ENCODE measurements at places on chromosomes 11 and 22. TPM values are rescaled to one million over a fixed set of nuclear protein-coding genes. Genes with fewer than 3 reads are reported as not detected.

GRCh38 chr11:6576471-6577373, 26.7 kb downstream of the RRP8 start:
- H3K4me3 ChIP-seq, result no peak overlapping the region
- no peak overlapping the region for H3K27ac ChIP-seq
- H3K4me1 ChIP-seq, result peaks cover 13% of the 10 kb centered on the region
- no peaks in the 10 kb centered on the region for H3K36me3 ChIP-seq
- no peaks in the 10 kb centered on the region for H3K27me3 ChIP-seq

DNA sequence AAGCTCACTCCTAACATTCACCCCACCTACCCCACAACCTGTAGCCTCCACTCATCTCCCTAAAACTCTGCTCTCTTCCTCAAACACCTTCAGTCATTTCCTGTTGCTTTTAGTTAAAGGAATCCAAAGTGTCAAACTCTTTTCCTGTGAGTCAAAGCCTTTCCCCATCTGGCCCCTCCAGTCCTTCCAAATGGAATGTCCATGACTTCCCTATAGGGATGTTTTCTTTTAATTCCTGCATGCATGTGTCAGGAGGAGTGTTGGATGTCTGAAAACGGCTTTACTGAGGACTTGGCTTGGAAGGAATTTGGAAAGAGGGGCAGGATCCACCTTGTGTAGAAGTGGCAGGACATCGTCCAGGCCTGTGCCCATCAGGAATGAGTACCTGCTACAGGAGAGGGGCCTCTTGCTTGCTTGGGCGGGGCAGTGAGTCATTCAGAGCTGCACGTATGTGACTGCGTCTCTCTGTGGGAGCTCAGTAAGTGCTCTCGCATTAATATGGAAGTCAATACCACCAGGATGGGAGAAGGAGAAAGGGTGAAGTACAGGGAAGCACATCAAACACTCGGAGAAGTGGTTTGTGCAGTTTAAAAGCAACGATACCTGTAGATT, 491.9 kb downstream of the OPCML start:
- peaks cover 8% of the 10 kb centered on the region for H3K4me1 ChIP-seq
- peak; percentile 51 for DNase-seq
- peaks cover under 1% of the 10 kb centered on the region for H3K27me3 ChIP-seq
- H3K36me3 ChIP-seq, result no peaks in the 10 kb centered on the region
- no peak overlapping the region for H3K27ac ChIP-seq

- H3K4me1 ChIP-seq, result peaks cover 15% of the 10 kb centered on the region
- DNase-seq, result no peak
- H3K4me3 ChIP-seq, result no peak overlapping the region
- no peaks in the 10 kb centered on the region for H3K36me3 ChIP-seq
These were observed 34.9 kb downstream of the MAPK1 start for GRCh38 chr22:21832291-21833290.

DNA sequence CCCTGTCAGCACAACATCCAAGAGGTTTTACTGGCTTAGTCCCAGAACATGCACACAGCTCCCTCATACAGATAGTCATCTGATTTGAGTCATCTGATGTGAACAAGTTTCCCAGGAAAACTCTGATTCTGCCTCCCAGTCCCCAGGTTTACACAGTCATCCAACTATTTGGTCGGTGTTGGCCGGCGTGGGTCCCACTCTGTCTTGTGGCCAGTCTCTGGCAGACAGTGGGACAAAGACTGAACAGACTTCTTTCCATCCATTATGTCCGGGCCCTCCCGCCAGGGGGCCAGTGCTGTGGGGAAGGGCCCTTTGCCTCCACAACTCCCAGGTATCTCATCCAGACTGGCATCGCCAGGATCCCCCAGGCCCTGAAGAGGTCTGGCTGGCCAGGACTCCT, 60.0 kb downstream of the BTG4 start:
- no peaks in the 10 kb centered on the region for H3K36me3 ChIP-seq
- H3K4me3 ChIP-seq, result no peak overlapping the region
- no peak overlapping the region for H3K27ac ChIP-seq
- DNase-seq, result peak; percentile 71

GRCh38 chr11:107250017-107250416, 207.6 kb downstream of the CWF19L2 start:
- no peaks in the 10 kb centered on the region for H3K36me3 ChIP-seq
- H3K4me3 ChIP-seq, result no peak overlapping the region
- H3K27me3 ChIP-seq, result no peaks in the 10 kb centered on the region
- no peak for DNase-seq

DNA sequence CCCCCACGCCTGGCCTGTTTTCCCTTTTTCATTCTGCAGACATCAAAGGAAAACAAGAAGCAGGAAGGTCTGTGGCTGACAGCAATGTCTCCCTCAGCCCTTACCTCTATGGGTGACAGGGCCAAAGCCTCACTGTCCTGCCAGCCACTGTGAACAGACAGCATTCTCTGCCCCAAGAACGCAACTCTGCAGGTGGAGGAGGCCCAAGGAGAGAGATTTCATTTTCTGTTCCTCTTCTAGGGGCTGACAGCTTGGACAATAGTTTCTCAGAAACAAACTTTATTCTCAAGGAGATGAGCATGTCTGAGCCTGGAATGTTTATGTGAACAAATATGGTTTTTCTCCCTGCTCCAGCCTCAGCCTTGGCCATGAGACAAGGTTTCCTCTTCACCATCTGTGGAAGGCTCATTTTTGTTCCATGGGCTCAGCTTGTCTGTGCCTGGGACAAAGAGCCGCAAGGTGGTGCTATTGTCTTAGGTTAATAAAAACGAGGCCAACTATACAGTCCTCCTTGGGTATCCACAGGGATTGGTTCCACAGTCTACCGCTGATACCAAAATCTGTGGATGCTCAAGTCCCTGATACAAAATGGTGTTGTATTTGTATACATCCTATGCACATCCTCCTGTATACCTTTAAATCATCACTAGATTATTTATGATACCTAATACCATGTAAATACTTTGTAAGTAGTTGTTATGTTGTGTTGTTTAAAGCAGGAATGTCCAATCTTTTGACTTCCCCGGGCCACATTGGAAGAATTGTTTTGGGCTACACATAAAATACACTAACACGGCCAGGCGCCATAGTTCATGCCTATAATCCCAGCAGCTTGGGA, 5.8 kb downstream of the PIWIL3 start:
- H3K27ac ChIP-seq, result no peak overlapping the region
- peak; percentile 15 for DNase-seq
- no peaks in the 10 kb centered on the region for H3K4me1 ChIP-seq
- no peaks in the 10 kb centered on the region for H3K36me3 ChIP-seq
- peaks cover 5% of the 10 kb centered on the region for H3K27me3 ChIP-seq

- H3K27me3 ChIP-seq, result no peaks in the 10 kb centered on the region
- H3K36me3 ChIP-seq, result no peaks in the 10 kb centered on the region
- H3K4me1 ChIP-seq, result peaks cover 15% of the 10 kb centered on the region
These were observed 19.6 kb downstream of the PRDM11 start for GRCh38 chr11:45165806-45166603.

DNA sequence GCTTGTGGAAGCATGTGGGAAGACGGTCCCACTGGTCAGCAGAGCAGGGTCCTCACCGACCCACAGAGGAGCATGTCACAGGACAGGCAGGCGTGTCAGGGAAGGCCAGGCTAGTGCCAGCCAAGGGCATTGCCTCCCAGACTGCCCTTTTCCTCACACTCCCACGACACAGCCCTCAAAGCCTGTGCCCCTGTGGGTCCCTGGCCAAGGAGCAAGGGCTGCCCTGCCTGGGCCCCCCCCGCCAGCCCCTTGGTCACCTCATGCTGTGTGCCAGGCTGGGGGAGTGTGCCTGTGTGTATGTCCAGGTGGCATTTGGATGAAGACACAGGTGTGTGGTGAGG, 74.7 kb downstream of the MED15 start:
- H3K4me3 ChIP-seq, result no peak overlapping the region
- no peaks in the 10 kb centered on the region for H3K27me3 ChIP-seq
- H3K4me1 ChIP-seq, result no peaks in the 10 kb centered on the region
- H3K27ac ChIP-seq, result no peak overlapping the region

- no peak overlapping the region for H3K27ac ChIP-seq
- H3K4me3 ChIP-seq, result no peak overlapping the region
- DNase-seq, result no peak
- H3K27me3 ChIP-seq, result no peaks in the 10 kb centered on the region
- H3K36me3 ChIP-seq, result no peaks in the 10 kb centered on the region
These were observed 4.1 kb downstream of the ZNF214 start for GRCh38 chr11:7016011-7016410.

DNA sequence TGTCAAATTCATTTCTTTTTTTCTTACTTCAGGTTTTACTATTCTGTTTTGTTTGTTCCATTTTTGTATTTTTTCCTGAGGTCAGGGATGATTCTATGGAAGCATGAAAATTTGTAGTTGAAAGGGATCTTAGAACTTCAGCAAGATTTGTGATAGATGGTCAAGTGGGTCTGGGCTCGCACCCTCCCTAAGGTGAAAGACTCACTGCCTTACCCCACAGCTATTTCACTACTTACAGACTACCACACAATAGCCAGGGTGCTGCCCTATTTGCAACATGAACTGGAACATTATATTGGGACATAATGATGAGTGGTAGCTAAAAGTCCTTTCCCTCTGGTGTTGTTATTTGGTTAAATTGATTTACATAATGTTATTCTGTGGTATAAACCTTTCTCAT, 62.6 kb downstream of the MAML2 start:
- peaks cover 11% of the 10 kb centered on the region for H3K4me1 ChIP-seq
- no peak overlapping the region for H3K4me3 ChIP-seq
- no peaks in the 10 kb centered on the region for H3K36me3 ChIP-seq
- H3K27ac ChIP-seq, result no peak overlapping the region

DNA sequence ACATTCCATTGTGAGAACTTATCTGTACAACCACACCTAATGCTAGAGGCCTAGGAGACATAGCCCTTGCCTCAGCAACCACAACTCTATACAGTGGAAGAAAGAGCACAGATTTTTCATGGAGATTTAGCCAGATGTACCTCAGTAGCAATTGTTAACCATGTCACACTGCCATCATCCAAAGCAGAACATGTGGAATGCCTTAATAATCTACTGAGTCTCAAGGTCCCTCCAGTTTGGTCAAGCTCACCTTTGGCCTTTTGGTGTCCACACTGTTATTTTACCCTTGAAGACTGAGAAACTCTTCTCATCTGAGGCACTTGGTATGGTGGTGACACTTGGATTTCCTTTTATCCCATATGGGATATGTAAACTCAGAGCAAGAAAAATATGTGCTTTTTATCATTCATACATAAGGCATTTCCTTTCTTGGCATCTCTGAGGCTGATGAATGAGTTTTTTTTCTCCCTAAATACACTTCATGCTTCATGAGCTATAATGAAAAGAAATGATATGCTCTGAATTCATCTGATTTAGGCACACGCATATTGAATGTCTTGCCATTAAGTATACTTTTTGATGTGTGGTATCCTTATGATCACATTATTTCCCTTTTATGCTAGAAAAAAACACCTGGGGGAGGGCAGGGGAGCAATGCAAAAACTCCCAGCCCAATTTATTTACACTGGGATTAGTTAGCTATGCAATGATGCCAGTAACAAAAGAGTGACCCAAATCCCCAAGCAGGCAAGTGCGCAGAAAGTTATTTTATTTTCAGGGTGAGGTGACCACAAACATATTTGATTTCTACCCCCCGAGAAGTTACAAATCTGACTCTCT, 63.3 kb upstream of the ME3 start:
- DNase-seq, result peak; percentile 85
- no peaks in the 10 kb centered on the region for H3K36me3 ChIP-seq
- peak overlapping the region; percentile 81 for H3K27ac ChIP-seq
- peaks cover 42% of the 10 kb centered on the region for H3K4me1 ChIP-seq
- H3K27me3 ChIP-seq, result no peaks in the 10 kb centered on the region
- H3K4me3 ChIP-seq, result no peak overlapping the region

GRCh38 chr11:2809854-2810253, 75.7 kb downstream of the CDKN1C start:
- H3K4me3 ChIP-seq, result no peak overlapping the region
- H3K36me3 ChIP-seq, result no peaks in the 10 kb centered on the region
- peaks cover 8% of the 10 kb centered on the region for H3K4me1 ChIP-seq
- no peak for DNase-seq
- H3K27me3 ChIP-seq, result peaks cover 25% of the 10 kb centered on the region

- no peak overlapping the region for H3K4me3 ChIP-seq
- H3K4me1 ChIP-seq, result no peaks in the 10 kb centered on the region
- no peaks in the 10 kb centered on the region for H3K27me3 ChIP-seq
- H3K36me3 ChIP-seq, result no peaks in the 10 kb centered on the region
- no peak overlapping the region for H3K27ac ChIP-seq
These were observed 1334.4 kb downstream of the LRRC4C start for GRCh38 chr11:40125054-40125453.

DNA sequence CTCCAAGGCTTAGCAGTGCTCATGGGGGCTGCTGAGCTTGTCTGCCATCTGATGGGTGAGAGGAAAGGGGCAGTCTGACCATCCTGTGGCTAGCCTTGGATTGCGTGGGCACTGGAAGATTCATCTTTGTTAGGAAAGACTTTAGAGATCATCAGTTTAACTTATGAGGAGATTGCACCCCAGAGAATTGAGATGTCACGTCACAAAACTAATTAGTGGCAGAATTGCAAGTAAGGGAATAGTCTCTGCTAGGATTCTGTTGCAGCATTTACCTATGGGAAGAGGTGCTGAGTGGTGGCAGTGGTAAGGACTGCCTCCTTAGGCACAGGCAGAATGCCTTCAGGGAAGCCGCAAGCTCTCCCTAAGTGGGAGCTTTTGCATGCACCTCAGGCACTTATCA, 42.8 kb upstream of the HSPA8 start:
- peaks cover 3% of the 10 kb centered on the region for H3K4me1 ChIP-seq
- H3K36me3 ChIP-seq, result no peaks in the 10 kb centered on the region
- no peak for DNase-seq
- H3K4me3 ChIP-seq, result no peak overlapping the region

- H3K27ac ChIP-seq, result peak overlapping the region; percentile 91
- no peak overlapping the region for H3K4me3 ChIP-seq
- no peaks in the 10 kb centered on the region for H3K36me3 ChIP-seq
- DNase-seq, result peak; percentile 75
These were observed 1.7 kb upstream of the RHOD start for GRCh38 chr11:67054836-67055523.

GRCh38 chr11:77883775-77884174, 62.8 kb downstream of the AAMDC start:
- peak; percentile 81 for DNase-seq
- H3K4me3 ChIP-seq, result no peak overlapping the region
- peaks cover 8% of the 10 kb centered on the region for H3K4me1 ChIP-seq
- peak overlapping the region; percentile 34 for H3K27ac ChIP-seq
- no peaks in the 10 kb centered on the region for H3K36me3 ChIP-seq
- H3K27me3 ChIP-seq, result no peaks in the 10 kb centered on the region

- peak; percentile 78 for DNase-seq
- H3K27ac ChIP-seq, result peak overlapping the region; percentile 91
- peaks cover 79% of the 10 kb centered on the region for H3K4me1 ChIP-seq
These were observed 64.3 kb upstream of the PPARA start for GRCh38 chr22:46085828-46086576.

GRCh38 chr11:35735903-35736302, 73.3 kb downstream of the TRIM44 start:
- H3K27me3 ChIP-seq, result no peaks in the 10 kb centered on the region
- H3K4me3 ChIP-seq, result no peak overlapping the region
- peaks cover 18% of the 10 kb centered on the region for H3K36me3 ChIP-seq
- no peak for DNase-seq
- H3K27ac ChIP-seq, result no peak overlapping the region
- no peaks in the 10 kb centered on the region for H3K4me1 ChIP-seq

GRCh38 chr22:17199003-17199731, 20.1 kb downstream of the ADA2 start:
- peak; percentile 61 for DNase-seq
- H3K36me3 ChIP-seq, result no peaks in the 10 kb centered on the region
- H3K4me1 ChIP-seq, result no peaks in the 10 kb centered on the region
- peaks cover 5% of the 10 kb centered on the region for H3K27me3 ChIP-seq
- H3K4me3 ChIP-seq, result peak overlapping the region; percentile 46

- peaks cover 59% of the 10 kb centered on the region for H3K36me3 ChIP-seq
- no peaks in the 10 kb centered on the region for H3K27me3 ChIP-seq
- H3K27ac ChIP-seq, result peak overlapping the region; percentile 16
- H3K4me3 ChIP-seq, result no peak overlapping the region
- DNase-seq, result no peak
These were observed 7.0 kb downstream of the CCND1 start for GRCh38 chr11:69647761-69648497.

MAPK1 gene
- 138 TPM for total RNA-seq

C11orf91 gene
- total RNA-seq, result not detected

VPREB1 gene
- total RNA-seq, result not detected
